ENCODE measurements at places on chromosomes 12 and 14. TPM values are rescaled to one million over a fixed set of nuclear protein-coding genes. Genes with fewer than 3 reads are reported as not detected.

Gene FSCB
- not detected for total RNA-seq

DNA sequence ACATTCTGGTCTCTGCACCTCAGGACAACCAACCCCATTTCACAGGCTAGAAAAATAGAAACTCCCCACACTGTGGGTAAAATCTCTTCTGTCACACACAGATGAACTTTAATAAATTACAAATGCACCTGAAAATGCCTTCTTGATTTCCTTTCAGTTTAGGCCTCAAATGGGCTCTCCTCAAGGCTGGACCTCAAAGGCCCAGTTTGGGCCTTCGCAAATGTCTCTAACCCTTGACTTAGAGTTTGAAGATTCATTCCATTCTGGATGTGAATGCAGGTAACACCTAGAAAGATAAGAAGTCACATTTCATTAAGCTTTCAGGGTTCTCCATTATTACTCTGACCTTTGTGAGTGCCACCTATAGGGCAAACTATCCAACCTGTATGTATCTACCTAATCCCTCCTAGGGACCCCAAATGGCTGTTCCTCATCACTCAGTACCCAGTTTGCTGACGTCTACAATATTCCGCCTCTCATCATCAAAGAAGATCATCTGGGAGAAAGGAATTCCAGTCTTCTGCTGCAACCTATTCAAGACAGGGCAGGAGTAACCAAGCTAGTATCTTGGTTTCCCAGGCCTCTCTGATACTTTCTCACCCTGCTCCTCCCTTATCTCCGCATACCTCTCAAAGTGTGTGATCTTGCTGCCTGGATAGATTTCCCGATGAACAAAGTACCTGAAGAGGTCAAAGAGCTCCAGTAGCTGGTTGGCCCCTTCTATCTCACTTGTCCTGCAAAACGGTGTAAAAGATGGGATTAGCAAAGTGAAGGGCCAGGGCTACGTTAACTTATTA lies 776 bp upstream of the CHMP4A start:
- peak overlapping the region; percentile 99 for H3K27ac ChIP-seq
- DNase-seq, result no peak
- peaks cover 5% of the 10 kb centered on the region for H3K36me3 ChIP-seq
- H3K27me3 ChIP-seq, result no peaks in the 10 kb centered on the region

GRCh38 chr12:116393859-116394650 lies 116.6 kb upstream of the MED13L start:
- H3K27ac ChIP-seq, result no peak overlapping the region
- H3K4me1 ChIP-seq, result peaks cover 3% of the 10 kb centered on the region
- no peaks in the 10 kb centered on the region for H3K36me3 ChIP-seq
- H3K4me3 ChIP-seq, result no peak overlapping the region
- H3K27me3 ChIP-seq, result peaks cover 4% of the 10 kb centered on the region
- DNase-seq, result no peak

Gene MORN3
- 17.6 TPM for total RNA-seq

- H3K27me3 ChIP-seq, result peaks cover 29% of the 10 kb centered on the region
- DNase-seq, result no peak
- no peaks in the 10 kb centered on the region for H3K4me1 ChIP-seq
- H3K27ac ChIP-seq, result no peak overlapping the region
Observed at GRCh38 chr14:94816113-94816512, 46.2 kb upstream of the GSC start.

Gene POMT2
- 11.4 TPM for total RNA-seq

GRCh38 chr12:93151079-93151762 lies 222.1 kb upstream of the EEA1 start:
- DNase-seq, result no peak
- no peaks in the 10 kb centered on the region for H3K4me1 ChIP-seq
- H3K4me3 ChIP-seq, result no peak overlapping the region
- H3K36me3 ChIP-seq, result no peaks in the 10 kb centered on the region
- H3K27ac ChIP-seq, result no peak overlapping the region

- H3K4me1 ChIP-seq, result no peaks in the 10 kb centered on the region
- H3K4me3 ChIP-seq, result no peak overlapping the region
- H3K27ac ChIP-seq, result no peak overlapping the region
- no peak for DNase-seq
- peaks cover 7% of the 10 kb centered on the region for H3K27me3 ChIP-seq
Observed at GRCh38 chr12:4918950-4919660, 9.4 kb downstream of the KCNA1 start.

DNA sequence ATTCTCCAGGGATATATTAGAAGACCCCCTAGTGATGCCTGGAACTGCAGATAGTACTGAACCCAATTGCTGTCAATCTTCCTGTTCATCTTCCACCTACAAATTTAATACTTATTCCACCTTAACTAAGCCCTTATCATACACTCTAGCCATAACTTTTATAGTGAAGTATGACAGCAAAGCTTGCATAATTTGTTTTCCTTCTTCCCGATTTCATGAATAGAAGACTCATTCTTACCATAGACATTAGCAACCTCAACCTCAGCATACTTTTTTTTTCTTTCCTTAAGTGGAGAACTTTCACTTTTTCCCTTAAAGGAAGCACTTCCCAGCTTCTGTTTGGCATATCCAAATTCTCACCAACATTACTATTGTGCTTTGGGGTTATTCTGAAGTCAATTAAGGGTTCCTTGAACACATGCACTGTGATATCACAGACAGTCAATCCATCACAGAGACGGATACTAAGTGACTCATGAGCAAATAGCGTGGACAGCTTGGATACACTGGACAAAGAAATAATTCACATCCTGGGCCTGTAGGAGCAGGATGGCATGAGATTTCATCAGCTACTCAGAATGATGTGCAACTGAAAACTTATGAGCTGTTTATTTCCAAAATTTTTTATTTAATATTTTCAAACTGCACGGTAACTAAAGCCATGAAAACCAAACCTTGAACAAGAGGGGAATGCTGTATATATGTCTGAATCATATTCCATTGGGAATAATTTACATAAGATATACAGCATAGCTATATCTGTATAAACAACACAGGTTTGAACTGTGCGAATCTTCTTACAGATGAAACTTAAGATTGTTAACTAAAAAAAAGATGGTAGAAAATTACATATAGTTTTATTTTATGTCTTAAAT lies 63.9 kb downstream of the SYT1 start:
- no peak overlapping the region for H3K27ac ChIP-seq
- no peak for DNase-seq
- H3K4me3 ChIP-seq, result no peak overlapping the region
- no peaks in the 10 kb centered on the region for H3K36me3 ChIP-seq
- no peaks in the 10 kb centered on the region for H3K4me1 ChIP-seq

Gene TAC3
- total RNA-seq, result 0.63 TPM

DNA sequence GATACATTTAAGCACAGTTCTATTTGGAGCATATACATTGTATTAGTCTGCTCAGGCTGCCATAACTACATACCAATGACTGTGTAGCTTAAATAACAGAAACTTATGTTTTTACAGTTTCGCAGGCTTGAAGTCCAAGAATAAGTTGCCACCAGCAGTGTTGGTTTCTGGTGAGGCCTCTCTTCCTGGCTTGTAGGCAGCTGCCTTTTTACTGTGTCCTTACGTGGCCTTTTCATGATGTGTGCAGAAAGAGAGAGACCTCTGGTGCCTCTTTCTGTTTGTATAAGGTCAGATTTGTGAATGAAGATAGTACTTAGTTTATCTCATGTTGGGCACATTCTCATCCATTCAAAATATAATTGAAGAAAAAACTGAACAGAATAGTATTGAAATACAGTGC lies 636.6 kb downstream of the FLRT2 start:
- no peaks in the 10 kb centered on the region for H3K4me1 ChIP-seq
- no peak overlapping the region for H3K27ac ChIP-seq
- no peaks in the 10 kb centered on the region for H3K36me3 ChIP-seq
- no peak overlapping the region for H3K4me3 ChIP-seq
- no peak for DNase-seq

DNA sequence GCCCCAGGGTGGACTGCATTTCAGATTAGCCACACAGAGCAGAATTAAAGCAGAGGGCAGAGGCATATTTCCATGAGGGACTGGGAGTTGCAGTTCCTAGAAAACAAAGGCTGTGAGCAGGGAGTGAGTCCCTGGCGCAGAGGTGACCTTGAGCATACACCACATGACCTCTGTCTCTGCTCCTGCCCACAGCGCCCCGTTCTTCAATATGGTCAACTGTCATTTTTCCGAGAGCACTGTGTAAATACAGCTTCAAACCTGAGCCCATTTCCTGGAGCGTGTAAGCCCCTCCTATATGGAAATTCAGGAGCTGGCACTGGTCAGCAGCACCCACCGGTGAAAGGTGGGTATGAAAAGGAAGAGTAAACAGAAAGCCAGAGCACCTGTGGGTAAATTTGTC lies 192.2 kb upstream of the PELI2 start:
- no peak overlapping the region for H3K27ac ChIP-seq
- no peaks in the 10 kb centered on the region for H3K36me3 ChIP-seq
- DNase-seq, result no peak
- no peaks in the 10 kb centered on the region for H3K4me1 ChIP-seq
- H3K27me3 ChIP-seq, result peaks cover 6% of the 10 kb centered on the region

Gene PLEKHD1
- 0.61 TPM for total RNA-seq

- H3K27me3 ChIP-seq, result no peaks in the 10 kb centered on the region
- H3K4me3 ChIP-seq, result no peak overlapping the region
- no peaks in the 10 kb centered on the region for H3K36me3 ChIP-seq
- no peaks in the 10 kb centered on the region for H3K4me1 ChIP-seq
Observed at GRCh38 chr14:68675233-68675577, 117.7 kb downstream of the ZFP36L1 start.

GRCh38 chr14:63228217-63228616 lies 24.0 kb downstream of the RHOJ start:
- DNase-seq, result no peak
- no peak overlapping the region for H3K4me3 ChIP-seq
- H3K36me3 ChIP-seq, result no peaks in the 10 kb centered on the region
- no peaks in the 10 kb centered on the region for H3K4me1 ChIP-seq
- no peak overlapping the region for H3K27ac ChIP-seq
- H3K27me3 ChIP-seq, result no peaks in the 10 kb centered on the region

GRCh38 chr12:84329938-84330337 lies 582.7 kb downstream of the SLC6A15 start:
- H3K4me3 ChIP-seq, result no peak overlapping the region
- no peaks in the 10 kb centered on the region for H3K4me1 ChIP-seq
- H3K27ac ChIP-seq, result no peak overlapping the region
- no peak for DNase-seq

GRCh38 chr14:32072676-32073075 lies 4.4 kb upstream of the ARHGAP5 start:
- no peaks in the 10 kb centered on the region for H3K4me1 ChIP-seq
- no peak for DNase-seq
- no peaks in the 10 kb centered on the region for H3K36me3 ChIP-seq
- no peaks in the 10 kb centered on the region for H3K27me3 ChIP-seq
- H3K4me3 ChIP-seq, result no peak overlapping the region

Gene PKP2
- 0.95 TPM for total RNA-seq

DNA sequence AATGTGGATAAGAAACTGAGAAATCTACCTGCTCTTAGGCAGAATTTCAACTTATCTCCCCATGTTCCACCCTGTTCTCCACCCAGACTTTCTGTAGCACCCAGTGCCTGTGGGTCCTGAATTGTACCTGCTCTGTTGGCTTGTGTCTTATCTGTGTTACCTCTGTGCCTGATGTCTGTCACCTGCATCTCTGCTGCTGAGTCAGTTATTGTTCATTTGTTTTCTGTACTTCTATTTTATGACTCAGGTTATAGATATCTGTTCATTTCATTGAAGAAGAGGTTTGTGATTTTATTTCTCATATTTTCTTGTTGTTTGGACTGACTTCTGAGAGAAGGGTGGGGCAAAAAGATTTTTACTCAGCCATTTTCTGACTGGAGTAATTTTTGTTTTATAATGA lies 11.7 kb downstream of the SOCS4 start:
- peaks cover 19% of the 10 kb centered on the region for H3K36me3 ChIP-seq
- no peak overlapping the region for H3K4me3 ChIP-seq

Gene FAIM2
- not detected for total RNA-seq

Gene PSMD9
- 57.3 TPM for total RNA-seq

- H3K4me1 ChIP-seq, result no peaks in the 10 kb centered on the region
- H3K27ac ChIP-seq, result no peak overlapping the region
- no peaks in the 10 kb centered on the region for H3K36me3 ChIP-seq
- no peaks in the 10 kb centered on the region for H3K27me3 ChIP-seq
- no peak for DNase-seq
Observed at GRCh38 chr14:30108975-30109700, 181.5 kb upstream of the PRKD1 start.

GRCh38 chr14:77208291-77208978 lies 26.8 kb downstream of the TMEM63C start:
- no peak overlapping the region for H3K27ac ChIP-seq
- DNase-seq, result peak; percentile 58
- H3K4me3 ChIP-seq, result no peak overlapping the region
- H3K4me1 ChIP-seq, result no peaks in the 10 kb centered on the region

Gene SLC6A15
- not detected for total RNA-seq

DNA sequence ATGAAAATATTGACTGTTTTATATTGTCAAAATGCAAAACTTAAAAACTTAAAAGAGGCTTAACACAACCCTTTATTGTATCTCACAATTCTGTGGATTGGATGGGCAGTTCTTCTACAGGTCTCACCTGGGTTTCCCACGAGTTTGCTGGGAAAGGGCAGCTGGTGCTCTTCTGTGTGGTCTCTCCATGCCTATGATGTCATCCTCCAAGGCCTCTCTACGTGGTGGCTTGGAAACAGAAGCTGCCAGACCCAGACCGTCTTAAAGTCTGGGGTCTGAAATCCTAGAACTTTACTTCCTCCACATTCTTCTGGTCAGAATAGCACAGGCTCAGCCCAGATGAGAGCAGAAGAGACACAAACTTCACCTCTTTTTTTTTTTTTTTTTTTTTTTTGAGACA lies 36.5 kb upstream of the KICS2 start:
- no peak for DNase-seq
- H3K4me3 ChIP-seq, result no peak overlapping the region
- no peaks in the 10 kb centered on the region for H3K4me1 ChIP-seq
- no peaks in the 10 kb centered on the region for H3K36me3 ChIP-seq
- H3K27me3 ChIP-seq, result no peaks in the 10 kb centered on the region

- H3K27ac ChIP-seq, result no peak overlapping the region
- H3K27me3 ChIP-seq, result peaks cover 5% of the 10 kb centered on the region
- no peaks in the 10 kb centered on the region for H3K36me3 ChIP-seq
- DNase-seq, result no peak
- H3K4me1 ChIP-seq, result peaks cover 4% of the 10 kb centered on the region
Observed at GRCh38 chr12:21769307-21769706, 5.2 kb downstream of the KCNJ8 start.

GRCh38 chr12:46895726-46896125 lies 69.9 kb upstream of the SLC38A4 start:
- peaks cover 5% of the 10 kb centered on the region for H3K27me3 ChIP-seq
- no peak overlapping the region for H3K4me3 ChIP-seq
- no peaks in the 10 kb centered on the region for H3K36me3 ChIP-seq
- no peak for DNase-seq
- H3K27ac ChIP-seq, result no peak overlapping the region
- H3K4me1 ChIP-seq, result peaks cover 10% of the 10 kb centered on the region

Gene NOS1
- not detected for total RNA-seq

All from T-cell (primary cell).